ENCODE measurements at places on chromosomes 11 and 22. TPM values are rescaled to one million over a fixed set of nuclear protein-coding genes. Genes with fewer than 3 reads are reported as not detected.
A peak's percentile ranks its signal among the peaks of the same experiment; 100 is the strongest.

Gene POU2AF2
- not detected for total RNA-seq

Gene PKNOX2
- total RNA-seq = not detected

Gene P2RX6
- total RNA-seq = 8.6 TPM

Gene SIRT3
- 24.4 TPM for total RNA-seq

Gene ANO5
- 0.84 TPM for total RNA-seq

Gene OR52I2
- not detected for total RNA-seq

Gene MIOX
- total RNA-seq = 1.9 TPM

Gene F2
- 0.71 TPM for total RNA-seq

GRCh38 chr11:69703768-69704507, at the start of gene FGF19:
Gene FGF19, minus strand, starts transcription at chr11:69704022. Its CDS starts 146 bp downstream, at chr11:69703876.
- DNase-seq = no peak

DNA sequence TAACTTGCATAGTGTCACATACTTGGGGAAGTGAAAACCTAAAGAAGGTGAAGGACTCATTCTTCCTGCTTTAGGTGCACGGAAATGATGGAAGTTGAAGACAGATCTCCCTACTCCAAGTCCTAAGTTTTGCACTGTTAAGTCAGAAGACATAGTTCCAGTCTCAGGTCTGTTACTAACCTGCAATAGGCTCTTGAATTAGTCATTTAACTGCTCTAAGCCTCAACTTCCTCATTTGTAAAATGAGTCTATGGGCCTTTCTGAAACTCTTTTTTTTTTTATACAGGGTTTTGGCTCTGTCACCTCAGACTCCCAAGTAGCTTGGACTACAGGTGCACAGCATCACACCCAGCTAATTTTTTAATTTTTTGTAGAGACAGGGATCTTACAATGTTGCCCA, 30.8 kb upstream of the POU2AF1 start:
- no peak for DNase-seq

- no peak for DNase-seq
Measured at GRCh38 chr11:80168796-80169195, 728.0 kb upstream of the TENM4 start.

DNA sequence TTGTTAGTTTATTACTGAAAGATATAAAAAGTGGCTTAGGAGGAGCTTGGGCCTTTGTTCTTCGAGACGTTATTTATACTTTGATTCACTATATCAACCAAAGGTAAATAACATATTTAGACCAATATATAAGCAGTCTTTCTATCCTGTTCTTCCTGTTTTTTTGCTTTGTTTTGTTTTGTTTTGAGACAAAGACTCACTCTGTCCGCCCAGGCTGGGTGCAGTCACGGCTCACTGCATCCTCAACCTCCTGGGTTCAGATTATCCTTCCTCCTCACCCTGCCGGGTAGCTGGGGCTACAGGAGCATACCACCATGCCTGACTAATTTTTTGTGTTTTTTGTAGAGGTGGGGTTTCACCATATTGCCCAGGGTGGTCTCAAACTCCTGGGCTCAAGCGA, 66.8 kb downstream of the ATM start:
- DNase-seq = peak; percentile 30

- no peak for DNase-seq
Measured at GRCh38 chr11:2461253-2461955, 16.6 kb downstream of the KCNQ1 start.

DNA sequence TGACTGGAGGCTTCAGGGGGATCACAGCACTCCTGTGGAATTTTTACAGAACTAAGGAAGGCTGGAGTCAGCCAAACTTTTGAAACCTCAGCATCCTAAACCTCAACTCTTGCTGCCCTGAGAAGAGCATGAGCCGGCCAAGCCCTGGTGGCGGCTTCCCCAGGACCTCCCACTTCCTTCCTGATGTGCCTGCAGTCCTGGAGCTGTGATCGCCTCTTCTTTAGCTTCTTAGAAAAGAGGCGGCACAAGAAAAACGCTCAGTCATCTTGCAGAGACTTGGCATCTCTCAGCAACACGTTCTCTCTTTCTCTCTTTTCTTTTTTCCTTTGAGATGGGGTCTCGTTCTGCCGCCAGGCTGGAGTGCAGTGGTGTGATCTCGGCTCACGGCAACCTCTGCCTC, 40.4 kb upstream of the AMPD3 start:
- DNase-seq = no peak

GRCh38 chr22:21443735-21444421, 23.3 kb upstream of the TMEM191C start:
- DNase-seq = no peak

DNA sequence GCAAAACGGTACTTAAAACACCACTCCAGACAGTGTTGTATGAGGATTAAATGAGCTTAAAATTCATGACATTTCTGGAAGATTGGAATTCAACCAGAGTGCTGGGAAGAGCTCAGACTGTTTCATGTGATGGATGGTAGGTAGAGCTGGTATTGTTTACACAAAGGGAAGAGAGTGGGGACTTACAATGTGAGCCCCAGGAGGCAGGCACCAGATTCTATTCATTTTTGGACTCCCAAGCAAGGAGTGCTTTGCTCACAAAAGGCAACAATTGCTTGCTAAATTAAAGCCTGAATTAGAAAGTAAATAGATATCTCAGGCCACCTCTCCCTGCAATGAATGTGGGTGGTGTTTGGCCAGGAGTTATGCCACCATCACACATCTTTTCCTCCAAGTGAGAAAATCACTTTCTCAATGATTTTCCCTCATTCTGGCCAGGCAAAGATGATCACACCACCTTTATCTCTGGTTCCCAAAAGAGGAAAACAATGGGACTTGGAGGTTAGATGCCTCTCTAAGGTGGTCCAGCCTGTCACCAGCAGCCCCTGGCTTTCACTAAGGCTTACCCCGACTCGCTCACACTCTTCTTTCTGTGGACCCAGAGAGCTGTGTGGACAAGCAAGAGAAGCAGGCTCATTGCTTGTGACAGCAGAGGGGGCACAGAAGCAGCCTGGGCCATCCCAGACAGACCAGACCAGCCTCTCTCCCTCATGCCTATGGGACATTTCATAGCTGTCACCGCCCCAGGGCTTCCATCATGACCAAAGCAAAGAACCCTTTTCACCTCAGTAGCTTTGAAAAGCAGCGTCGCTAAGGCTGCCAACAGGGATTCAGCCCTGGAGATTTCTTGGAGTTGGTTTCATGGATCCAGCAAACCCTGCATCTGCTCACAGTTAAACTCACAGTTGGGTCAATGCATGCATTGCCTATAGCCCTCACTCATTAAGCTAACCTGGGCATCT, 63.5 kb upstream of the DRD2 start:
- no peak for DNase-seq

DNA sequence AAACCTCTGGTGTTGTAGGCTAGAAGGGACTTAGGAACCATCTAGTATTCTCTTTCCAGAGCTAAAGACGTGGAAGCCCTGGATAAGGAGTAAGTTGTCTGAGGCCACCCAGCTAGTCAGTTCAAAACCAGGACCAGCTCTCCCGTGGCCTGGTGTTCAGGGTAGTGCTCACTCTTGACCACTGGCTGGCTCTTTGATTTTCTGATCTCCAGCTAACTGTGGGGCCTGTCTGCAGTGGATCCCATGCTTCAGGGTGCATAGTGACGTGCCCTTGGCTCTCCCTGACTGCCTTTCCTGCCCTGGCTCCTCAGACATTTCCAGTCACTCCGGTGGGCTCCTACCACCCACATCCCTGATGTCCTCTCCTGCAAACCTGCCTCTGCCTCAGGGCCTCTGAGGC, 1.3 kb downstream of the CLMP start:
- DNase-seq = no peak

DNA sequence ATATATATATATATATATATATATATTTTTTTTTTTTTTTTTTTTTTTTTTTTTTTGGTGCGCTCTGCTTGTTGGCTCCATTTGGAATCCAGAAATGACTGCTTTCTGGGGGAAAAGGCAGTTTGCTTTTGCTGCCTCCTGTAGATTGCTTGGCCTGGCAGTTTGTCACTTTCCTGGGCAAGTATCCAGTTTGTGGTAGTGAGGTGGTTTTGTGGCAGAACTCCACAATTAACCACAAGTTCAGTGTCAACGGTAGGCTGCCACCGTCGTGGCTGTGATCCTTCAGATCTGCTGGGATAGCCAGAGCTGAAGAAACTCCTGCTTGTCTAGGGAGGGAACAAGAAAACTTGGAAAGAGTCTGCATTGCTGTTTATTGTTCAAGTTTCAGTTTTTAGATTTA, 5.0 kb upstream of the PDE3B start:
- DNase-seq = no peak

- no peak for DNase-seq
Measured at GRCh38 chr11:83678831-83679584, 392.8 kb upstream of the CCDC90B start.

GRCh38 chr11:16280256-16280682, 76.1 kb downstream of the SOX6 start:
- peak; percentile 6 for DNase-seq

DNA sequence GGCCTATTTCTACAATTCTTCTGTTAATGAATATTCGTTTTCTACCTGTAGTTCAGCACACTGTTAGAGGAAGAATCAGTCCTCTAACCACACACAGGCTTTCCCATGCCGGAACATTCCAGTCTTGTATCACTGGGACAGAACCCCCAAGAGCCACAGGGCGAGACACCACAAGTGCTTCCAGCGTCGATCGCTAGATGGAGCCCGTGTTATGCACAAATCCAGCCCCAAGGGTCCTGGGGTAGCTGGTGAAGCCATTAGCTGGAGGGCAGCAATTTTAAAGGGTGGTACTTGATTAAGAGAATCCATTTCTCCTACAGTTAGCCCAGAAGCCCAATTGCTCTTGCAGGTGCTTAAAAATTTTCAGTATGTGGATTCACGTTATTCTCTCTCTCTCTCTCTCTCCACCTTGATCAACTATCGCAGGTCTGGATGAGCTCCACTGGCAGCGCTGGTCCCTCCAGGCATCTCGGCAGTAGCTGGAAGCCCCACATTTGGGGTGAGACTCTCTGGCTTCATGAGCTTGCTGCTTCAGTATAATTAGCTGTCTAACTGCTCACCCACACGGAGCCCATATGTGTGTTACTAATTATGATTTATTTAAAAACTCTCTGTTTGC, 148.2 kb upstream of the SNX19 start:
- DNase-seq = no peak

DNA sequence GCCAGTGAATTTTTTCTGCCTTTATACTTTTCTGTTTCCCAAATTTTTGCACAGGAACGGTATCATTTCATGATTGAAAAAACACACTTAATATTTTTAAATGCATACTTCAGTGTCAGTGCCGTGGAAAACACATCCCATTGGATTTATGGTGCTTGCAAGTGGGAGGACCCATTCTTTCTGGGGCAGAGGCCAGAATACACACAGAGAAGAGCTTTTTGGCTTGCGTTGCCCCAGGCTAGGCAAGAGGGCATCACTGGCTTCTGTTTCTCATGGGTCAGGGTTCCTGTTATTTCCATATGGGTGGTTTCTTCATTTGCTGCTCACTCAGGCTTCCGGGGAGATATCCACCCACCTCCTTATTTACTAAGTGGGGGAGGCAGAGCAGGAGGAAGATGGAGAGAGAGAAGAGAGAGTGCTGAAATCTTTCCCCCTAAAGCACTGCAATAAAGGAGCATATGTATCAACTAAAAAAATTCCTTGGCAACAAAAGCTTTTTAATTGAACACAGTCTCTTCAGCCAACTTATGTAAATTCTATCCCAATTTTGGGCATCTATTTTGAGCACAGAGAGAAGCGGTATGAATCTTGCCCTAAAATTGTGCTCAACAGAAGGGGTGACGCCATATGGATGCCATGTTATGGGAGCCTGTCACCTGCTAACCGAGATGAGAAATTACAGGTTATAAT, 66.0 kb upstream of the KIRREL3 start:
- peak; percentile 57 for DNase-seq

DNA sequence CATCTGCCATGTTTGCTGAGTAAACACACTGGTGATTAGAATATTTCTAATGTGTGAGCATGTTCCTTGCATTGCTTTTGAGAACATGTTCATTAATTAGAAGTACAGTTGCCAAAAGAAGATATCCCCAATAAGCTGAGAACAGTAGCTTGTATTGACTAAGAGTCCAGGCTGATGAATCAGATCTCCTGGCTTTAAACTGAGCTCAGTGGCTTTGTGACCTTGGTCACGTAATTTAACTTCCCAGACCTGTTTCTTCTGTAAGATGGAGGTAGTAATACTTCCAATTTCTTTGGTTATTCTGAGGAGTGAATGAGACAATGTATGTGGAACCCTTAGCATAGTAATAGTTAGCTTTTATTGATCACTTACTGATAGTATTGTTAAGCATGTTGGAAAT, 61.9 kb downstream of the CYB5R2 start:
- DNase-seq = no peak

DNA sequence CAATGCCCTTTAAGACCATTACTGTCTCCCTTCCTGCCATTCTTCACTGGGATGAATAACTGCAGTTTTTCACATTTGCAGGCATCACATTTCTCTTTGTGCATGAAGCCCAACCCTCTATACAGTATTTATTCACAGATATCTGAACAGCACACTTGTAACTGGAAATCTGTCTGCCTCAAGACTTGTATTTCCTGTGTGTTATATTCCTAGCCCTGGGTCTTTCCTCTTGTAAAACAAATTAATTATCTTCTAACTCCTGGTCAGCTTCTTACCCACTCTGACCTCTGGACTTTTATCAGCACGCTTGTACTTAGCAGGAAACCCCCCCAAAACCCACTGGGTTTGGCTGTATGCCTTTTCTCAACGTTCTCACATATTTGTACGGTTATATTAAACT, 2.0 kb downstream of the CSRP3 start:
- DNase-seq = no peak

DNA sequence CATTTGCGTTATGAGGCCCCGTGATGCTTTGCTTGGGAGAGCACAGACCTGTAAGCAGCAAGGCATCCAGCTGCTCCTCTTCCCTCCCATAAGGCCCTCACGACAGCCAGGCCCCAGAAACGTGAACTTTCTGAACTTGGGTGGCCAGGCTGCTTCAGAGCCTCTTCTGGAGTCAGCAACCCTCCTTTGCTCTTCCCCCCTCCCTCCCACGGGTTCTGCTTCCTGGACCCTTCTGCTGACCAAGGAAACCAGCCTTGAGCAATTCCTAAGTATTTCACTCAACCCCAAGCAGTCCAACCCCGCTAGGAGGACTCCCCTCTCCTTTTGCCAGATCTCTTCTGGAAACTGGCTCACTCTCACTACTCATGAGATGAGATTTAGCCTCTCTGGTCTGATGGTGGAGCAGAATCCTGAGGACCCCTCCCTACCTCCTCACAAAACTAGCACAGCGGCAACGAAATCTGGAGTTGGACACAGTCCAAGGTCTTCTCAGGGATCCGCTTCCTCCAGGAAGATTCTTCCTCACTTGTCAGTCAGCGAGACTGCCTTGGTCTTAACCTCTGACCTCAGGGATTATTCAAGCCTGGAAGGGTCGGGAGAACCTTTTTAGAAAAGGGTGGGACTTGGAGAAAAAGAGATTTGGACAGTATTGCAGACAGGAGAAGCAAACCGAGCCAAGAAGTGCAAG, 86.2 kb downstream of the UBASH3B start:
- no peak for DNase-seq

GRCh38 chr22:45518580-45518991, 15.9 kb downstream of the FBLN1 start:
- DNase-seq = peak; percentile 44

Measured in Caki2 (cell line).